ENCODE measurements at places on chromosomes 2 and 18. TPM values are rescaled to one million over a fixed set of nuclear protein-coding genes. Genes with fewer than 3 reads are reported as not detected.

The RPL31 gene
- total RNA-seq: 1,689 TPM

GRCh38 chr2:96926236-96926635, 56.4 kb upstream of the SEMA4C start:
- DNase-seq: no peak

- DNase-seq: no peak
Observed at GRCh38 chr2:46985512-46985911, 69.9 kb upstream of the MCFD2 start.

The IL1F10 gene
- total RNA-seq: not detected

DNA sequence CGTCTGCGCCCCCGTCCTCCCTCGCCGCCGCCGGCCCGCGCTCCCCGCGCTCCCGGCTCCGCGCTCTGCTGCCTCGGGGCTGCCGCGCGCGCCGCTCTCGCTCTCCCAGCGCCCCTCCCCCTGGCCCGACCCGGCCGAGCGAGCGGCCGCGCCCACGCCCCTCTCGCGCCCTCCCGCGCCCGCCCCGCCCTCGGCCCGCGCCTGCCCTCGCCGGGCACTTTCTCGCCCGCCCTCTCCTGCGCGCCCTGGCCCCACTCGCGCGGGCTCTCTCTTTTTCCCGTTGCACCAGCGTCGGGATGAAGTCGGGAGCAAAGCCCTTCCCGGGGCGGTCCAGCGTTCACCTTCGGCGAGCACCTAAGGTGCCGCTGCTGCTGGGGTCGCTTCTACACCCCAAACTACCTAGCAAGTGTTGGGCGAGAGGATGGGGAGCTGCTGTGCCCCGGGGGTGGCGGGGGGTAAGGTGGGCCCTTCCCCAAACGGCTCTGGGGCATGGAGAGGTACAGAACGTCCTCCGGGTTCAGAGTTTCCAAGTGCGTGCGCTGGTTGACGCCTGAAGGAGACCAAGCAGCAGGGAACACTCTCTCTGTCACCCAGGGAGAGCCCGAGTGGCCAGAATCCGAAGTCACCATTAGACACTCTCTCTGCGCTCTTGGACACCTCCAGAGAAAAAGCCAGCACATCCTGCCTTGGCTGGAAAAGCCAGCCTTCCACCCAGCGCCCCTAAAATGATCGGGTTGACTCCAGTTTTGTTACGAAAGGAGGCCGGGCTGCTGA, at the start of gene COLEC12:
Gene COLEC12, minus strand, starts transcription at position 70 of the 774 bp plus-strand sequence. CDS start 187 bp downstream, outside the sequence.
- no peak for DNase-seq

- DNase-seq: no peak
Observed at GRCh38 chr2:39999864-40000263, 220.8 kb upstream of the THUMPD2 start.

The MATN3 gene
- total RNA-seq: 0.95 TPM

The AKAIN1 gene
- total RNA-seq: not detected

The B3GNT2 gene
- total RNA-seq: 34.6 TPM

The REG3A gene
- not detected for total RNA-seq

DNA sequence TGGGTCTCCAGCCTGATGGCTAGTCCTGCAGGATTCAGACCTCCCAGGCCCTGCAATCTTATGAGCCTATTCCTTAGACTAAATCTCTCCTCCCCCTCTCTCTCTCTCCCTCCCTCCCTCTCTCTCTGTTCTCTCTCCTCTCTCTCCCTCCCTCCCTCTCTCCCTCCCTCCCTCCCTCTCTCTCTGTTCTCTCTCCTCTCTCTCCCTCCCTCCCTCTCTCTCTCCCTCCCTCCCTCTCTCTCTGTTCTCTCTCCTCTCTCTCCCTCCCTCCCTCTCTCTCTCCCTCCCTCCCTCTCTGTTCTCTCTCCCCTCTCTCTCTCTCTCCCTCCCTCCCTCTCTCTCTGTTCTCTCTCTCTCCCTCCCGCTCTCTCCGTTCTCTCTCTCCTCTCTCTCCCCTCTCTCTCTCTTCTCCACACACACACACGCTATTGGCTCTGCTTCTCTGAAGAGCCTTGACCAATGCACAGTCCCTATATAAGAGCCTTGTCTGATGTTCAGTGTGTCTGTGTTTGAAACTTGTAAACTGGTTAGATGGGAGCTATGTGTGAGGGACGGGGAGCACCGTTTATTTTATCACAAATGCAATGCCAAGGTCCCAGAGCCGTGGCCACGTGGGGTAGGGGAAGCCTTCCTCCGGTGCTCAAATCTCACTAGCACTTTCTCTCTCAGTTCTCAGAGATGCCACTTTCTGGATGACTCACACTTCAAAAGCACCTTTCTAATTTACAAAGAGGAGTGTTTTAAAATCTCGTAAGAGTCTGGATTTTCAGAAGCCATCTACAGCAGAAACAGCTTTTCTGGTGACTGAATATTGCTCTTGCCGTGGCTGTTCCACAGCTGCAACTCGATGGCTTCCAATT, 9.4 kb upstream of the PRLH start:
- no peak for DNase-seq

DNA sequence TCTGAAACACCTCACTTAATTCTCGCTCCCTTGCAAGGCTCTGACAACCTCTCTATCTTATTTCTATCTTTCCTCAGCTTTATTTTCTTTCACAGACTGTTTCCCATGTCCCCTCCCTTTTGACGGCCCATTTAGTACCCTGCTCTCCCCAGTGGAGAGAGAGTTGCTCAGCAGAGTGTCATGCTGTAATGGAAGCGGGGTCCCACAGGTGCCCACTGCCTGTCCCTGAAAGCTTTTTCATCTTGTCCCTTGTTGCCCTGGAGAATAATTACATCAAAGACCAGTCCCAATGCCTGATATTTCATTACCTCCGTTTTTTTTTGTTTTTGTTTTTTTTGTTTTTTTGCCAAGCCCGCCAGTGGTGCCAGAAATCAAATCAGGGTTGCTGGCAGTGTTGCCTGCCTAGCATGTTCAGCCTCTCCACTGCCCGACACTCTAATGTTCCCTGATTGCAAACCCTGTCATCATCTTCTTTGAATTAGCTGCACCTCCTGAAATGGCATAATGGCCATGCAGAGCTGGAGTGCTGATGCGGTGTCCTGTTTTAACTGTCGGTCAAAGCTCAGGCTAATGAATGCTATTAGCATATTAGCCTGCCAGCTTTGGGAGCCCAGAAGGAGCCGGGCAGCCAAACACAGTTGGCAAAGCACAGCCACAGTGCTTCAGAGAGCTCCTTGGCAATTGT, 71.2 kb upstream of the CAVIN2 start:
- DNase-seq: no peak

The OXER1 gene
- not detected for total RNA-seq

- no peak for DNase-seq
Observed at GRCh38 chr2:188767176-188767575, 207.0 kb upstream of the COL3A1 start.

DNA sequence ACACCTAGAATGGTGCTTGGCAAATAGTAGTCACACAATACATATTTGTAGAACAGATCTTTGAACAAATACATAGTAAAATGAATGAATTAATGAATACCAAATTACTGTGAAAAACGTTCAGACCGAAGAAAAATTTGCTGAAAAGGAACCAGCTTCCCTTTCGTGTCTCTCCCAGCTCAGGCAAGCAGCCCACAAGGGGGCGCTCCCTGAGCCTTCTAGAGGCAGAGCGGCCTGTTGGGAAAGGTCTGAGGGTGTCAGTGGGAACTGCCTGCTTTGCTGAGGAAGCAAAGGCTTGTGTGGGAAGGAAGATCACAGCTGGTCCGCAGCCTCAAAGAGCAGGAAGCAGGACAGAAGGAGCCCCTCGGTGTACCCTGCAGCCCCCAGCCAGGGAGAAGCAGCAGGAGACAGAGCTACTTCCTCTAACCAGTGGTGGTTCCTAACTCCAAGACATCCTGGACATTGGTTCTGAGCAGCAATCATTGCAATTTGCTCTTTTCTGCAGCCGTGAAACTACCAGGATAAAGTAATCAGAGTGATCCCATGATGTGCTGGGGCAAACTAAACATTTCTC, 231.1 kb downstream of the ANKRD30B start:
- no peak for DNase-seq

- no peak for DNase-seq
Observed at GRCh38 chr2:43265421-43265820, 39.0 kb upstream of the ZFP36L2 start.

The RGPD4 gene
- total RNA-seq: not detected

The C2orf78 gene
- not detected for total RNA-seq

DNA sequence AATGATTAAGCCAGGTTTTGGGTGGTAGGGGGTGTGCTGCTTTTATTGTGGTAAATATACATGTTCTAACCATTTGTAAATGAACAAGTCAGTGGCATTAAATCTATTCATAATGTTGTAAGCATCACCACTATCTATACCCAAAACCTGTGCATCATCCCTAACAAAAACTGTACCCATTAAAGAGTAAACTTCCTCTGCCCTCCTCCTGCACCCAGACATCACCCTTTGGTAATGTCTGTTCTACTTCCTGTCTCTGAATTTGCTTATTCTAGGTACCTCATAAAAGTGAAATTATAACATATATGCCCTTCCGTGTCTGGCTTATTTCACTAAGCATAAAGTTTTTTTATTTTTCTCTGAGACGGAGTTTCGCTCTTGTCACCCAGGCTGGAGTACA, 14.1 kb downstream of the RIF1 start:
- DNase-seq: no peak

GRCh38 chr2:240503848-240504247, 53.9 kb downstream of the ANKMY1 start:
- no peak for DNase-seq

DNA sequence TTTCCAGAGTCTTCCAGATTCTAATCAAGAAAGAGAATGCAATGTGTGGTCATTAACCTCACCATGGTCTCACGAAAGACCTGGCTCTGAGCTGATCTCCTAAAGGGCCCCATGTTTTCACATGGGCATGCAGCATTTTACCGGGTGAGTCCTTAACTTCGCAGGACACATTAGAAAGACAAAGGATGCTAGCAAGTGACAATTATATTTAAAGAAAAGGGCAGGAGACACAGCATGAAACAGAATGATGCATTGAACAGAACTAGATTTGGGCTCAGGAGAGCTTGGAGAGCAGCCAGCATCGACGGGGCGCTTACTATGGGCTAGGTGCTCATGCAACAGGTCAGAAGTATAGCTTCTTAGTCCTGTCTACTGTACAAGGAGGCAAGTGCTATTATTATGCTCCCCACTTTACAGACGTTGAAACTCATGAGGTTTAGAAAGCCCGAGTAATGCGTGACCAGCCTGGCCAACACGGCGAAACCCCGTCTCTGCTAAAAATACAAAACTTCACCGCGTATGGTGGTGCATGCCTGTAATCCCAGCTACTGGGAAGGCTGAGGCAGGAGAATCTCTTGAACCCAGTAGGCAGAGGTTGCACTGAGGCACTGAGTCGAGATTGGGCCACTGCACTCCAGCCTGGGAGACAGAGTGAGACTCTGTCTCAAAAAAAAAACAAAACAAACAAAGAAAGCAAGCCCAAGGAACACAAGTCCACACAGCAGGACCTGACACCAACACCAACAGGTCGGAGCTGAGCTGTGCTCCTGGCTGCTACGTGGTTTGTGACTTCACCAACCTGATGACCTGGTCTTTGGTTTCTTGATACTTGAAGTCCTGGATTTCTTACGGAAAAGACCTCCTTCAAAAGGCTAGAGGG, 16.1 kb downstream of the MBP start:
- no peak for DNase-seq

Measured in pulmonary artery endothelial cell (primary cell).